ENCODE measurements at places on chromosomes 11 and 22. TPM values are rescaled to one million over a fixed set of nuclear protein-coding genes. Genes with fewer than 3 reads are reported as not detected.

DNA sequence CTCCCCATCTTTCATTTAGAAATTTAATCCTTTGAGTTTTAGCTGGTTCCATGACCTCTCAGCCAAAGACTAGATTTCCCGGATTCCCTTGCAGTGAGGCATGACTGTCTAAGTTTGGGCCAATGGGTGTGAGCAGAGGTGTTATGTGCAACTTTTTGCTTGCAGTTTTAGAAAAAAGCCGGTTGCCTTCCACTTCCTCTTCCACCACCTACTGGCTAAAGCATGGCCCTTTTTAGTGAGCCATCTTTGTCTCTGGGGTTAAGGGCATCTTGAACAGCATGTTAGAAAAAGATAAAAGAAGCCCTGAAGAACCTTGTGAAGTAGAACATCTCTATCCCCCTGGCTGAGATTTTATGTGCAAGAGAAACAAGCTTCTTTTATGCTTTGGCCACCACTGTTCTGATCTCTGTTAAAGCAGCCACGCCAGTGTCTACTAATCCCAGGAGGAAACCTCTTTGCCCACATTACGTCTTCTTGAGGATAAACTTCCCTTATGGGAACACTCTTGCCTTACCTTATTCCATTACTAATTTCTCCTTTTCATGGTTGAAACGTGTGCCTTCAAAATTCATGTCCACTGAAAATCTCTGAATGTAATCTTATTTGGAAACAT lies 279.9 kb downstream of the TENM4 start:
- no peak for DNase-seq

DNA sequence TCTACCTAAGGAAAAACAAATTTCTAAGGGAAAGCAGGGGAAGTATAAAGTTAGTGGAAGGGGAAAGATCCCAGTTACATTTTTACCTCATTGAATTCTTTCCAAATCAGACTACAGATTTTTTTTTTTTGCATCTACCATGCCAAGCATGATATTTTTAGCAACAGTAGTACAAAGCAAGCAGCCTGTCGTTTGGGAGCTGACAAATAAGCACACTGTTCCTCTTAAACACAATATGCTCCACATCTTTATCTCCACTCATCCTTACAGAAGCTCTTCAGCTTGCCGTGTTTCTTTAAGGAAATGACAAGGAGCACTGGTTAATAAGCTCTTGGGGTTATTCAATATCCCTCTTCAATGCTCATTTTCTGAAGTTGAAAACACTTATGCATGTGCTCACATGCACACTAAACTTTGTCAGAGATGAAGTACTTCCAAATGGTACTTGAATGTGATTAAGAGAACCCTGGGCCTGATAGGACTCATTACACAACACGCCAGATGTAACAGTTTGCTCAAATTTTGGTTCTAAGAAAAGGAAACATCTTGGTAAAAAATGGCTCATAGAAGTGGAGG lies 53.8 kb downstream of the PAX6 start:
- no peak for DNase-seq

DNA sequence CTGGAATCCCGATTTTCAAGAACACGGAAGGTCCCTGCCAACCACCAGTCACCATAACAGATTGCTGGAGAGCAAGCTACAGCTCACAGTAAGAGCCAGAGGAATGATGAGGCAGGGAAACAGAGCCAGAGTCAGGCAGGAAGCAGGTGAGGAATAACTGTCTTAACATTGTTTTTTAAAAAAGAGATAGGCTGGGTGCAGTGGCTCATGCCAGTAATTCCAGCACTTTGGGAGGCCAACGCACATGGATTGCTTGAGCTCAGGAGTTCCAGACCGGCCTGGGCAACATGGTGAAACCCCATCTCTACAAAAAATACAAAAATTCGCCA lies 13.5 kb upstream of the CASTOR1 start:
- no peak for DNase-seq

GRCh38 chr22:23804781-23805291 lies 18.1 kb downstream of the SMARCB1 start:
- no peak for DNase-seq

Gene HTATIP2
- 4.7 TPM for polyA plus RNA-seq

Gene PAX6
- 0.19 TPM for polyA plus RNA-seq

Gene OR51M1
- polyA plus RNA-seq, result not detected

Gene C11orf16
- polyA plus RNA-seq, result 0.25 TPM

Data from left renal pelvis (tissue), 4 donors.